ENCODE measurements at places on chromosomes 7 and 10. TPM values are rescaled to one million over a fixed set of nuclear protein-coding genes. Genes with fewer than 3 reads are reported as not detected.
A peak's percentile ranks its signal among the peaks of the same experiment; 100 is the strongest.

Gene EN2
- total RNA-seq: not detected

DNA sequence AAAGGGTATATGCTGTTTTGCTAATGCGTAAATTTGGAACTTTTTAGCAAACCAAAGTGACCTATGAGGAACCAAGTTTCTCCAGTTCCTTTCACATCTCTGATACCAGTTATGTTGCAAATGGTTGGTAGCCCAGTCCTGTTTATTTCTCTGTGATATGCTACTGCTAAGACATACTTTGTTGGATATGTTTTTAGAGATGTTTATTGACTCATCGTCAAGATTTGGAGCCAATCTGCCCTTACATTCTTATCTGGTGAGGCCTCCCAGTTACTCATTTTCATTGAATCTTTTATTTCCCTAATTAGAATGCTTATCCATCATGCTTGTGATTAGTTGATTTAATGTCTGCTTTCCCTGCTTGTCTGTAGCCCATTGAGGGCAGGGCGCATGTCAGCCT lies 58.9 kb downstream of the LRGUK start:
- H3K4me1 ChIP-seq: no peaks in the 10 kb centered on the region
- H3K27ac ChIP-seq: no peak overlapping the region
- DNase-seq: no peak
- no peaks in the 10 kb centered on the region for H3K27me3 ChIP-seq

Gene MEIG1
- total RNA-seq: not detected

Gene MMP21
- not detected for total RNA-seq

Gene CYP3A7
- 803 TPM for total RNA-seq

- DNase-seq: no peak
- no peaks in the 10 kb centered on the region for H3K36me3 ChIP-seq
- peaks cover 36% of the 10 kb centered on the region for H3K4me1 ChIP-seq
- peak overlapping the region; percentile 23 for H3K4me3 ChIP-seq
- peak overlapping the region; percentile 23 for H3K27ac ChIP-seq
- peaks cover 54% of the 10 kb centered on the region for H3K27me3 ChIP-seq
These were observed 6.5 kb downstream of the SHH start for GRCh38 chr7:155805826-155806095.

DNA sequence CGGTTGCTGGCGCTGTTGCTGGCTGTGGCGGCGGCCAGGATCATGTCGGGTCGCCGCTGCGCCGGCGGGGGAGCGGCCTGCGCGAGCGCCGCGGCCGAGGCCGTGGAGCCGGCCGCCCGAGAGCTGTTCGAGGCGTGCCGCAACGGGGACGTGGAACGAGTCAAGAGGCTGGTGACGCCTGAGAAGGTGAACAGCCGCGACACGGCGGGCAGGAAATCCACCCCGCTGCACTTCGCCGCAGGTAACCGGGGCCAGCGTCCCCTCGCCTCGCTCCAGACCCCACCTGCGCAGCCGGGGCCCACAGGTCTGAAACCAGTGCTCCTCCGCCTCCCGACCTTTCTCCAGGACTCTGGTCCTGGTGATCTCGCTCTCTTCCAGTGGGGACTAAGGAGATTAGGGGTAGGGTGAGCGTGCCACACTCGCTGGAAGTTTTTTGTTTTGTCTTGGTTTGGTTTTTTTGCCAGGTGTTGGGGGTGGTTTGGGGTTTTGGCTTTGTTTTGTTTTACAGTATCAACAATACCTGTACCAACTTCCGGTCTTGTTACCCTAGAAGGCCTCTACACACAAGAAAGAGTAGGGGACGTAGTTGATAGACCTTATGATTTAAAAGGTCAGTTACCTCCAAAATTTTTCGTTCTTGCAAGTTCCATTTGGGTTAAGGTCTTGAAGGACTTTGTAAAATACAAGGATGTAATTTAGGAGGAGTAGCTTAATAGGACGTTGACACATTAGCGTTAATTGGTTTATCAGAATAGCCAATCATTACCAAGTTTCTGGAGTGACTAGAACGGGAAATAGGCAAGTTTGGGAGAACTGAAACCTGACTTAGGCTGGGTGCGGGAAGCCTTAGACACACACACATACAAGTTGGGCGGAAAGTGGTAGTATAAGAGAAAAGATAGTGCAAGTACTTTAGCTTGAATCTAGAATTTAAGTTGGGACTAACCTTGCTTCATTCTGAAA lies 704 bp downstream of the TNKS2 start:
- H3K4me1 ChIP-seq: peaks cover 25% of the 10 kb centered on the region
- DNase-seq: peak; percentile 16
- no peaks in the 10 kb centered on the region for H3K27me3 ChIP-seq
- no peaks in the 10 kb centered on the region for H3K36me3 ChIP-seq
- H3K27ac ChIP-seq: peak overlapping the region; percentile 95
- peak overlapping the region; percentile 98 for H3K4me3 ChIP-seq

- DNase-seq: peak; percentile 76
- H3K27ac ChIP-seq: peak overlapping the region; percentile 33
- no peaks in the 10 kb centered on the region for H3K36me3 ChIP-seq
These were observed 116.6 kb downstream of the KLF6 start for GRCh38 chr10:3668276-3668965.

Gene DENND11
- 29.5 TPM for total RNA-seq

GRCh38 chr7:41428381-41428780 lies 274.5 kb downstream of the INHBA start:
- no peak overlapping the region for H3K4me3 ChIP-seq
- H3K4me1 ChIP-seq: no peaks in the 10 kb centered on the region
- no peak for DNase-seq
- H3K27ac ChIP-seq: no peak overlapping the region

Gene SHH
- 21.2 TPM for total RNA-seq

Gene HTR7
- total RNA-seq: 1.6 TPM

DNA sequence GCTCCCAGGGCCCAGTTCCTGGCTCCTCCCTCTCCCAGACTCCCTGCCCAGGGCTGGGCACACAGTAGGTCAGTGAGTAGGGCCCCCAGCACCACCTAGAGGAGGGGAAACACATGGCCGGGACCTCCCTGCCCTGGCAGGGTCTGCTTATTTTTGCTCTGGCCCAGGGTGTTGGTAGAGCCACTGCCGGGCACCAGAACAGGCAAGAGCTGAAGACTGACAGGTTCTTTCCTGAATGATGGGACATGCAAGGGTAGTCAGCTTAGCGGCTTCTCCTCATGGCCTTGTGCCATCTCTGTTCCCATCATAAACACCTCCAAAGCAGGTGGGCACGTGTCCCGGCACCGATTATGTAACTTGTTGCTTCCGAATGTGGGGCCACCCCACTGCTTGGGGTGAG lies 86.5 kb downstream of the NEURL1 start:
- H3K27me3 ChIP-seq: no peaks in the 10 kb centered on the region
- H3K4me3 ChIP-seq: no peak overlapping the region
- no peaks in the 10 kb centered on the region for H3K36me3 ChIP-seq
- peaks cover 29% of the 10 kb centered on the region for H3K4me1 ChIP-seq
- no peak for DNase-seq

Gene NXPH1
- total RNA-seq: not detected

- H3K27me3 ChIP-seq: no peaks in the 10 kb centered on the region
- H3K27ac ChIP-seq: no peak overlapping the region
- DNase-seq: no peak
- H3K4me1 ChIP-seq: no peaks in the 10 kb centered on the region
These were observed 639.2 kb downstream of the KCNMA1 start for GRCh38 chr10:76998451-76998850.

- no peaks in the 10 kb centered on the region for H3K4me1 ChIP-seq
- H3K27ac ChIP-seq: no peak overlapping the region
- no peaks in the 10 kb centered on the region for H3K36me3 ChIP-seq
These were observed 57.6 kb downstream of the MKI67 start for GRCh38 chr10:128068398-128069285.

GRCh38 chr7:43139137-43139536 lies 26.7 kb downstream of the HECW1 start:
- H3K4me3 ChIP-seq: no peak overlapping the region
- no peaks in the 10 kb centered on the region for H3K4me1 ChIP-seq
- H3K27me3 ChIP-seq: no peaks in the 10 kb centered on the region
- no peaks in the 10 kb centered on the region for H3K36me3 ChIP-seq
- peak overlapping the region; percentile 24 for H3K27ac ChIP-seq

- peaks cover 9% of the 10 kb centered on the region for H3K4me1 ChIP-seq
- no peak overlapping the region for H3K4me3 ChIP-seq
- H3K36me3 ChIP-seq: no peaks in the 10 kb centered on the region
- no peaks in the 10 kb centered on the region for H3K27me3 ChIP-seq
These were observed 285.1 kb downstream of the ZEB1 start for GRCh38 chr10:31604096-31604495.

DNA sequence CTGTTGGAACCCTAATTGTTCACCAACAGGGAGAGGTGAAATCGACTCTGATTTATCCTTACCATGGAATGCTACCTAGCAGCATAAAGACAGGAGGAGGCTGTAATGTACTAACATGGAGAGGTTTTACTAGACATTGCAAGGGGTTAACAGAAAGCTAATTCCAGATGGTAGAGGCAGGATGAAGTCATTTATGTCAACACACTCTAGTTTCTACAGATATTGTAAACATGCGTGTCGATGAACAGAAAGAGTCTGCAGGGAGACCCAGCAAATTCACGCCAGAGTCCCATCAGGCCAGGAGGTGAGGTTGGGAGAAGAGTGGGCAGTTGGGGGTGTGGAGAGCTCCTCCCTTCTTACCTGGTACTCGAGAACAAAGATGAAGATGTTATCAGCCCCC lies 7.0 kb downstream of the NPC1L1 start:
- H3K4me1 ChIP-seq: peaks cover 17% of the 10 kb centered on the region
- H3K27ac ChIP-seq: peak overlapping the region; percentile 72
- no peaks in the 10 kb centered on the region for H3K36me3 ChIP-seq
- no peak overlapping the region for H3K4me3 ChIP-seq
- no peak for DNase-seq

- DNase-seq: no peak
- peak overlapping the region; percentile 91 for H3K27ac ChIP-seq
- no peaks in the 10 kb centered on the region for H3K36me3 ChIP-seq
- H3K4me1 ChIP-seq: peaks cover 68% of the 10 kb centered on the region
- H3K27me3 ChIP-seq: no peaks in the 10 kb centered on the region
These were observed 41.1 kb downstream of the PPP1R3C start for GRCh38 chr10:91591797-91592174.

DNA sequence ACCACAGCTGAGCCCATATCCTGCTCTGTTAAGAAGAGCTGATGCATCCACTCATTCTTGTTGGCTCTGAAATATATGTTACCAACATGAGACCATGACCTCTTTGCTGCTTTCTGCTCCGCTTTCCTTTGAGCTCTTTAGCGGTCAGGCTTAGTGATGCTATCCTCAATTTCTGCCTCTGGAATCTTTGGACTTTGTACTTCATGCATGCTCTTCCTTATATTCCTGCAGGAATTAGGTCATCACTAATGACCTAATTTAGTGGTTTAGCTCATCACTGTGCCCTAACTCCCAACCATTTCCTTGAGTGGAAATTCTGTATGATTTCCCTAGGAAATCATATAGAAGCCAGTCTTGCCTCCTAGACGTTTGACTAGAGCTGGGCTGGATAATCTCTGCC lies 119.5 kb downstream of the AOAH start:
- peak overlapping the region; percentile 72 for H3K27ac ChIP-seq
- H3K36me3 ChIP-seq: no peaks in the 10 kb centered on the region
- peak; percentile 25 for DNase-seq
- H3K27me3 ChIP-seq: peaks cover 4% of the 10 kb centered on the region

DNA sequence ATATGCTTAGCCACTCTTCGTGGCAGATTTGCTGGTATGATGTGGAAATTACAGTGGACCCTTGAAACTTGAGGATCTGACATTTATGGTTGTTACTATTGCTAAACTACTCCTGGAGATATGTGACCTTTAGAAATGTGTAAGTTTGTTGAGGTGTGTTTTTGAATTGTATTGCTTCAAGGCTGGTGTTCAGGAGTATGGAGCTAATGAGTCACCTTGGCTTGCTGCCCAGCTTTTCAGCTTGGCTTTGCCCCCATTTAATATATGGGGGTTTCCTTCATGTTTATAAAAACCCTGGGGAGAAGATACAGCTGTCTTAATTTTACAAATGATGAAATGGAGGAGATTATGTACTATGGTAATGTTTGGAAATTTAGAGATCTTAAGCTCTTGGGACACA lies 11.6 kb downstream of the HBP1 start:
- H3K36me3 ChIP-seq: no peaks in the 10 kb centered on the region
- H3K27me3 ChIP-seq: no peaks in the 10 kb centered on the region
- H3K27ac ChIP-seq: peak overlapping the region; percentile 70
- peak; percentile 72 for DNase-seq

GRCh38 chr7:129376076-129376777 lies 58.0 kb upstream of the STRIP2 start:
- no peaks in the 10 kb centered on the region for H3K4me1 ChIP-seq
- H3K27ac ChIP-seq: no peak overlapping the region
- no peak overlapping the region for H3K4me3 ChIP-seq
- H3K36me3 ChIP-seq: no peaks in the 10 kb centered on the region

DNA sequence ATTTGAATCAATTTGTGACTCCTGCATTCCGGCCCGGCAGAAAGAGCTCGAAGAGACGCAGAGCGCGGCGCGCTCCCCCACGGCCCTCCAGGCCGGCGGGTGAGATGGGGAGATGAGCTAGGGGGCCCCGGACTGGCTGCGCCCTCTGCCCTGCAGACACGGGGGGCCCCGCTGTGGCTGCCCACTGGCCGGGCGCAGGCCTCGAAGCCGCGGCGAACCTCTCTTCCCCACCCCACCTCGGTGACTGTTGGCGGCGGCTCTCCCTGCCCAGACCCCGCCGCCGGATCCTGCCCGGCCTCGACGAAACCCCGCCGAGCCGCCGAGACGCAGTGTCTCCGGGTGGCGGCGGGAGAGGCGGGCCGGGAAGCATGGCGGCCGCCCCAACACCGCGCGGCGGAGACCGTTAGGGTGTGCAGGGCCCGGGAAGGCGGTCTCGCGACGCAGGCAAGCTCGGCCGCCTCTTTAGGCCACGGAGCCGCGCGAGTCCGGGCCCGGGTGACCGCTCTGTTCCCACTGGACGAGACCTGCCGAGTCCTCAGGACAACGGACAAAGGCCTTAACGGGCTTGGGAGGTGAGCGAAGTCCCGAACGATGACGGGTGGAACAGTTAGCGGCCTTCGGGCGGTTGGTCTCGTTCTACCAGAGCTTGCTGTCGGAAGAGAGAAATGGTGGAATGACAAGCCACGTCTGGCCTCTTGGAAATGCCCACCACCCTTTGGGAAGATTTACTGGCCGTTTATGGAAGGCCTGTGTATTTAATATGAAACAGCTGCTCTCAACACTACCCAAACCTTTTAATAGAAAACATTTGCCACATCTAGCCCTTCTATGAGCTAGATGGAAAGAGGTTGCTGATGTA lies 24.3 kb downstream of the NUP42 start:
- H3K27ac ChIP-seq: no peak overlapping the region
- no peak overlapping the region for H3K4me3 ChIP-seq
- no peak for DNase-seq
- H3K36me3 ChIP-seq: no peaks in the 10 kb centered on the region
- peaks cover 5% of the 10 kb centered on the region for H3K4me1 ChIP-seq

Gene SEPHS1
- 48.5 TPM for total RNA-seq

Gene GATA3
- 0.96 TPM for total RNA-seq

All from hepatocyte (in vitro differentiated cells).